Activated naive CD8-positive, alpha-beta T cell treated with anti-CD3 and anti-CD28 coated beads for 36 hours (primary cell): ENCODE measurements at places on chromosomes 5 and 9. TPM values are rescaled to one million over a fixed set of nuclear protein-coding genes. Genes with fewer than 3 reads are reported as not detected.
A peak's percentile ranks its signal among the peaks of the same experiment; 100 is the strongest.

- H3K4me3 ChIP-seq = no peak overlapping the region
- H3K4me1 ChIP-seq = no peaks in the 10 kb centered on the region
- H3K36me3 ChIP-seq = no peaks in the 10 kb centered on the region
Observed at GRCh38 chr9:78595200-78595945, 298.4 kb downstream of the PSAT1 start.

GRCh38 chr9:99222416-99223270, 561 bp downstream of the SEC61B start:
- peak overlapping the region; percentile 96 for H3K4me3 ChIP-seq
- H3K27me3 ChIP-seq = no peaks in the 10 kb centered on the region
- DNase-seq = no peak
- H3K27ac ChIP-seq = peak overlapping the region; percentile 99
- H3K4me1 ChIP-seq = peaks cover 55% of the 10 kb centered on the region
- H3K36me3 ChIP-seq = peaks cover 47% of the 10 kb centered on the region

- peaks cover 33% of the 10 kb centered on the region for H3K4me1 ChIP-seq
- peak; percentile 63 for DNase-seq
- peak overlapping the region; percentile 31 for H3K27ac ChIP-seq
- H3K36me3 ChIP-seq = peaks cover 2% of the 10 kb centered on the region
Observed at GRCh38 chr5:83473346-83474160, 2.0 kb downstream of the VCAN start.

DNA sequence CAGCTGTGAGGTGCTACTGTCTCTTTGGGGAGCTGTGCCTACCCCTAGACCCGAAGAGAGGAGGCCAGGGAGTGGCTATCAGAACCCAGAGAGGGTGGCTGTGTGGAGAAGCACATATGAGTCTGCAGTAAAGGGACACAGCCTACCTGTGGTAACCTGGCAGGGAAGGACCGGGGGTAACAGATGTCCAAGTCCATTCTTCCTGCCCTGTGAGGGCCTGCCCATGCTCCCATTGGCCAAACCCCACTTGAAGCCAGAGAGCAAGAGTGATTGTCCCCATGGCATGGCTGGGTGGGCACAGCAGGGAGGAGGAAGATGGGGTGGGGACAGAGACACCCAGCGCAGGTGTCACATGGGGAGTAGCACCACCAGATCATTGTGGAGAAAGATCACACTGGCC, 39.3 kb downstream of the BOD1 start:
- H3K27me3 ChIP-seq = peaks cover 28% of the 10 kb centered on the region
- peaks cover 4% of the 10 kb centered on the region for H3K36me3 ChIP-seq
- peaks cover 5% of the 10 kb centered on the region for H3K4me1 ChIP-seq
- no peak overlapping the region for H3K27ac ChIP-seq
- no peak overlapping the region for H3K4me3 ChIP-seq

DNA sequence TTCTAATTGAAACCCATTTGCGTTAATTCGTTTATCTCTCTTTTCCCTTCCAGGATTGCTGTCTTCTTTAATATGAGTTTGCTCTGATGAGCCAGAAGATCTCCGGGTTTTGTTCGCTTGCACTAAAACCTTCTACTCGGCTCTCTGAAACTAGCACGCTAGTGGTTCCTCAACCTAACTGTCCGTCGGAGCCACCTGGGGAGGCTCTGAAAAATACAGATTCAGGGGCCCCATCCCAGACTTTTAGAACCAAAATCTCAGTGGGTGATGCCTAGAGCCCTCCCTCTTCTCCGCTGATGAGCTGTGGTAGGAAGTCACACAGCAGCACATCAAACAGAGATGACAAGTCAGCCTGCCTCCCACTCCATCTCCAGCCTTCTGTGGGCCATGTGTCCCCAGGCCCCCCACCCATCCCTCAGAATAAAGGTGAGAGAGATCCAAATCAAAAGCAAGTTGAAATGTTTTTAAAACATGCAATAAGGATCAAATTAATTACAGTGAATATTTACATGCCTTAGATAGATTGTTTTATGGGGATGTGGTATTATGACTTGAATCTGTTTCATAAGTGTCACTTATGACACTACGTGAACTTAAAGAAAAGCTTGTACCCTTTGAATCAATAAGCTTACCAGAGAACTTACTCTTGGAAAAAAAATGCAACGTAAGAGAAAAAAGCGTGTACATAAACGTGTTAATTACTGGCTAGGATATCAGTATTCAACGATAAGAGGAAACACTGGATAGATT, 16.4 kb downstream of the FCN2 start:
- H3K36me3 ChIP-seq = peaks cover 5% of the 10 kb centered on the region
- H3K27me3 ChIP-seq = peaks cover 12% of the 10 kb centered on the region
- no peak overlapping the region for H3K27ac ChIP-seq
- no peak for DNase-seq

GRCh38 chr9:30482499-30482898, 1901.9 kb upstream of the ACO1 start:
- no peak overlapping the region for H3K27ac ChIP-seq
- H3K27me3 ChIP-seq = no peaks in the 10 kb centered on the region
- H3K4me1 ChIP-seq = no peaks in the 10 kb centered on the region

Gene TNFSF15
- 2.3 TPM for total RNA-seq

Gene ZNF883
- 1.9 TPM for total RNA-seq

Gene SERF1A
- 11.5 TPM for total RNA-seq
